ENCODE measurements at places on chromosomes 2 and 18.

GRCh38 chr2:127985735-127986134, 42.1 kb downstream of the SAP130 start:
- no peak for DNase-seq

GRCh38 chr2:174836377-174836994, 72.2 kb upstream of the CHRNA1 start:
- DNase-seq, result no peak

- DNase-seq, result no peak
These were observed 46.6 kb downstream of the PRKRA start for GRCh38 chr2:178404368-178404767.

DNA sequence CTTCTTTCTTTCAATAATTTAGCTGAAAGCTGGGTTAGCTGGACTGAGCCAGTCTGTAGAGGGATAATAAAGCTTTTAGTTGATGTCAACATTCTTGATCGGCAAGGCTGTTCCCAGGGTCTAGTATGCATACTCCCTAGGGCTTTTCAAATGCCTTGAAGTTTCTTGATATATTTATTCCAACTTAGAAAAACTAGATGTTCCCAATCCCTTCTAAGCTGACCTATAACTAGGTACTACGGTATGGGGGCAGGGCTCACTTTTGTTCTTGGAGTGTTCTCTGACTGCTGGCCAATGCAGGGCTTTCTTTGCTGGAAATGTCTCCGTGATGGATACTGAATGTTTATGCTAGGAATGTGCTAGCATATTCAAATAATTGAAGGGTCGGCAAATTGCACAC, 258.6 kb upstream of the TANK start:
- no peak for DNase-seq

DNA sequence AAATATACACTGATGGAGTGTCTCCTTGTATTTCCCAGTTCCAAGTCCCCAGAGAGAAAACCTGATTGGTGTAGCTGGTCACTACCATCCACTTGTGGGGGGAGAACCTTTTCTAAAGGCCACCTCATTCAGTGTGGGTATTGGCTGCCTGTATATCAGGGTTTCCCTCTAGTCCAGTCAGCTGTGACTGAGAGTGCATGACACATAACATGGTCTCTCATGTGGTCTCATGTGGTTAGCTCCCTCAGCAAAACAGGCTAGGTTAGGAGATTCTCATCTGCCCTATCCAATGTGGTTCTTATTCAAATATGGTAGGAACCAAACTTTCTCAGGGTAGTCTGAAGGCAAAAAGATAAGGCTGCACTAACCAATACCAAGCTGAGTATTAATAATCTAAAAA, 4.1 kb upstream of the GORASP2 start:
- DNase-seq, result no peak

- DNase-seq, result no peak
These were observed 383.6 kb upstream of the SALL3 start for GRCh38 chr18:78595924-78596573.

GRCh38 chr2:105581555-105581944, 163.2 kb upstream of the NCK2 start:
- no peak for DNase-seq

DNA sequence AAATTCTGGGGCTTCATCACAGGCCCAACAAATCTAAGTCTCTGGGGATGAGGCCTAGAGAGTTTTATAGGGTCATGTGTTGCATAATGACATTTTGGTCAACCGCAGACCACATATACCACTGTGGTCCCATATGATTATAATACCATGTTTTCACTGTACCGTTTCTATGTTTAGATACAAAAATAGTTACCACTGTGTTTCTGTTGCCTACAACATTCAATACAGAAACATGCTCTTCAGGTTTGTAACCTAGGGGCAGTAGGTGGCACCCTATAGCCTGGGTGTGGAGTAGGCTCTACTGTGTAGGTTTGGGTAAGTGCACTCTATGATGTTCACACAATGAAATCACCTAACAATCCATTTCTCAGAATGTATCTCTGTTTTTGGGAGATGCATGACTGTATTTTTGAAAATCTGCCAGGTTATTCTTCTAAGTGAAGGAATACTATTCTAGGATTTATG, 485.2 kb downstream of the PTPRM start:
- DNase-seq, result no peak

GRCh38 chr2:241834527-241835210, 24.0 kb downstream of the PDCD1 start:
- no peak for DNase-seq

Data from activated naive CD4-positive, alpha-beta T cell (primary cell).